HuH-7 (cell line): ENCODE measurements at places on chromosomes 5 and 9.
A peak's percentile ranks its signal among the peaks of the same experiment; 100 is the strongest.

DNA sequence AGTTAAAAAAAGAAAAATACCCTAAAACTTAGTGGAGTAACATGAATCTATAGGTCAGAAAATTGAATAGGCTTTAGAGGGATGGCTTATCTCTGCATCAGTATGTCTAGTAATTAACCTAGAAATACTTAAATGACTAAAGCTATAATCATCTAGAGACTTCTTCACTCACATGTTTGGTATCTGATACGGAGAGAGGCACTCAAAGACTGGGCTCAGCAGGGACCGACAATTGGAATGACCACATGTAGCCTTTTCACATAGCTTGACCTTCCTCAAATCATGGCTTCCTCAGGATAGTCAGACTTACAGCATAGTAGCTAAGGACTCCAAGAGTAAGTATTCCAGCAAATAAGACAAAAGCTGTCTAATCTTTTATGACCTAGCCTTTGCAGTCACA, 105.3 kb upstream of the RORB start:
- no peak for DNase-seq

DNA sequence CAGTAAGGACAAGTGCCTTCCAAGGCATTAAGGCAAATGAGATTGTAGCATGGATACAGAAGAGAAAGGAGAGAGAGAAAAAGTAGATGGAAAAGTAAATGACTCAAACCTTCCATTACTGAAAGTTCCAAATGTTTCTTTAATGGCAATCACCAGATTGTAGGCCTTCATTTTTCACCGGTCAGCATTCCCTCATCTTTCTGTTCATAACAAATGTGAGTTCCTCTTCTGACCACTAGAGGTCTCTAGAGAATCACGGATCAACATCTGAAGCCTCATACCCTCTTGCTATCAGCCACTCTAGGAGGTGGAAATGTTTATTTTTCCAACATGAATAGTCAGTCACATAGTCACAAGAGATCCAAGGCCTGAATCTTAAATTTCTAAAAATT, 73.6 kb upstream of the RPS23 start:
- DNase-seq = peak; percentile 38

DNA sequence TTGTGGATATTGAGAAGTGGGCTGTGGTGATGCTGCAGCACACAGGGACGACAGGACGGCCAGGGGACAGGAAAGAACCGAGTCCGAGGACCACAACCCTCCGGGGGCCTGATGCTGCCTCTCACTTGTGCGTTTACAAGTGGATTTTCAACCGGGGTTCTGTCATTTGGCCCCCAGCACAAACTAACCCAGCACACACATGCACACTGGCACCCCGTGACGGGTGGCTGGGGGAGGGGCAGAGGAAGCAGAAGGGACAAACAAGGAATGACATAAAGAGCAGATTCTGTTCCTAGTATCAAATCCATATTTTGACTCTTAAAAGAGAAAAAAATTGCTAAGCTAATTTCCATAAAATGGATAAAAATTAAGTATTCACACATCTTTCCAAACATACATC, 18.3 kb upstream of the ZFYVE16 start:
- DNase-seq = no peak

GRCh38 chr5:84131372-84131771, 253.3 kb downstream of the EDIL3 start:
- no peak for DNase-seq

GRCh38 chr5:163347671-163348070, 89.7 kb upstream of the CCNG1 start:
- peak; percentile 51 for DNase-seq
